ENCODE measurements at places on chromosomes 12 and 14.

- DNase-seq = no peak
Measured at GRCh38 chr12:114921781-114922180, 237.8 kb upstream of the TBX3 start.

DNA sequence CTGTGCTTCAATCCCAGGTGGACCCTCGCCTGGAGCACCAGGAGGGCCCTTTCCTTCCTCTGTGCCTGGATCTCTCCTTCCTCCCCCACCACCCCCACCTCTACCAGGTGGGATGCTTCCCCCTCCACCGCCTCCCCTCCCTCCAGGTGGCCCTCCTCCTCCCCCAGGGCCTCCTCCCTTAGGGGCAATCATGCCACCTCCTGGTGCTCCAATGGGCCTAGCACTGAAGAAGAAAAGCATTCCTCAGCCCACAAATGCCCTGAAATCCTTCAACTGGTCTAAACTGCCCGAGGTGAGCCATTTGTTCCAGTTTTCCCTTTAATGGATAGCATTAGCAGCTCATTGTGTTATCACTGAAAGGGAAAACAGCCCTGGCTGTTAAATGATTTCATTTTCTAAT, 134.0 kb downstream of the GPR135 start:
- DNase-seq = no peak

DNA sequence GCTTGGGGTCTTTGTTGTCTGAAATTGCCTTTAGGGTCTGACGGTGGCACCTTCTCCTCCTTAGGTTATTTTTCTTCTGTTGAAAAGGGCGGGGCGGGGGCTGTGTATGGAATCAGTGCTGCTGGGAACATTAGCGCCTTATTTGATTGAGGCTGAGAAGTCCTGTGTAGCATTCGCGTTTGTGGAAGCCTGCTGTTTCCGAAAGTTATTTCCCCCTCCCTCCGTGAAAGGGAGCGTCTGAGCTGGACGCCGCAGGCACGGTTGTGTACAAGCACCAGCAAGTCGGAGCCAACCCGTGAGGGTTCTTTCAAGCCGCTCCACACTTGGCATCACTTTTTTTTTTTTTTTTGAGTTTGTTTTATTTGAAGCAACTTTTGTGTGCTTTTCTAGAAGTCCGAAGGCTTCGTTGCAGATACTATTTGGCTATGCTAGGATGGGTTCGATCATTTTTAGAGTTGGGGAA, 1.1 kb downstream of the SYNE2 start:
- DNase-seq = peak; percentile 19

GRCh38 chr12:119838826-119839600, 38.1 kb downstream of the CIT start:
- DNase-seq = no peak

DNA sequence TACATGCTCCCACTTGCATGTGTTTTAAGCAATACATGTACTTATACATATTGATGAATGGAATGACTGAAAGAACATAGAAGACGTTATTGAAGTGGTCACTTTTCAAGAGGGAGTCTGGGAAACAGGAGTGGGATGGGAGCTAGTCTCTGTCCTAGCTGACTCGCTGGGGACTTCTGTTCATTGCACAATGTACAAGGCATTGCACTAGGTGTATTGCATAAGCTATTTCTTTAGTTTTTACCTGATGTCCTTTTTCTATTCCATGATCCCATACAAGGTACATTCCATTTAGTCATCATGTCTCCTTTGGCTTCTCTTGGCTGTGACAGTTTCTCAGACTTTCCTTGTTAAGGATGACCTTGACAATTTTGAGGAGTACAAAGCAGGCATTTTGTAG, 4.0 kb upstream of the MYO1H start:
- no peak for DNase-seq

DNA sequence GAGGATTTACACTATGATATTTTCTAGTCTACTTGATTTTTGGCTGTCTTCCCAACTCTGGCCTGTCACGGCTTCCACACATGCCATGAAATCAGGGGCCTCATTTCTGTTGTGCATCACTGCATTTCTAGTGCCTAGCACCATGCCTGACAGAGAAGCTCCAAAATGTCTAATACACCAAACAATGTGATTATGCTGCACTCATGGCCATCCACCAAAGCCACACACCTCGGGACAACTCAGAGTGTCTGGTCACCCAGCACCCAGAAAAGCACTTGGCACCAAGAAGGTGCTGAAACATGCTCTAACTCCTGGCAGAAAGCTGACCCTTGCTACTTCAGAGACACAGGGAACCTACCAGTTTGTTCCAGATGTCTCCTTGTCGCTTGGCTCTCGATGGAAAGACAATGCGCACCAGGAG, 11.3 kb downstream of the GCN1 start:
- DNase-seq = no peak

- no peak for DNase-seq
Measured at GRCh38 chr12:58293308-58293982, 352.1 kb downstream of the ATP23 start.

DNA sequence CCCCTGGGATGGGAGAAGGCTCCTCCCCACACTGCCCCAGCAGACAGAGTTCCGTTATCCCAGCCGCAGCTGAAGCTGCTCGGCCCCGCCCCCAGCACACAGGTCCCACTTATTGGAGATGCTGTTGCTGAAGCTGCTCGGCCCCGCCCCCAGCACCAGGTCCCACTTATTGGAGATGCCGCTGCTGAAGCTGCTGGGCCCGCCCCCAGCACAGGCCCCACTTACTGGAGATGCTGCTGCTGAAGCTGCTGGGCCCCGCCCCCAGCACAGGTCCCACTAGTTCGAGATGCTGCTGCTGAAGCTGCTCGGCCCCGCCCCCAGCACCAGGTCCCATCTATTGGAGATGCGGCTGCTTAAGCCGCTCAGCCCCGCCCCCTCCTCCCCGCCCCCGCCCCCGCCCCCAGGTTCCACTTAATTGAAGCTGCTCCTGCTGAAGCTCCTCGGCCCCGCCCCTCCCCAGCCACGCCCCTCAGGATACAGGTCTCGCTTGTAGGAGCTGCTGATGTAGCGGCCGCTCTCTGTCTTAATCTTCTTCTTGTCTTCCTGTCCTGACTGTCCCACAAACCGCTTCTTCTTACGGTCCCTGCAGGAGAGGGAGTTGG, 12.0 kb downstream of the CFAP73 start:
- DNase-seq = no peak

- DNase-seq = no peak
Measured at GRCh38 chr12:109358154-109358869, 10.6 kb downstream of the MYO1H start.

DNA sequence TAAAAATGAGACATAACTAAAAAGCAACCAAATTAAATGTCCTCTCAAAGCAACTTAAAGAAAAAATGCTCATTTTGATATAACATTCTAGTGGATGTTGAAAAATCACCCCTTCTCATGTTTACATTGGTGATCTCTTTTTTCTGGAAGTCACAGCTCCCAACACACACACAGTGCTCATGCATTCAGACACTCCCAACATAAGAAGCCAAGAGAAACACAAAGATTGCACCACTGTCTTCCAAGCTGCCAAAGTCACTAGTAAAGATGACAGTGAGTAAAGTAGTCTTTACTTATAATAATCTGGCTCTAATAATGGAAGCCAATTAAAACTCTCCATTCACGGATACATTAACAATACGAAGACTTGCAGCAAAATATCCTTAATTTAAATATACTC, 218.4 kb downstream of the NTF3 start:
- no peak for DNase-seq

DNA sequence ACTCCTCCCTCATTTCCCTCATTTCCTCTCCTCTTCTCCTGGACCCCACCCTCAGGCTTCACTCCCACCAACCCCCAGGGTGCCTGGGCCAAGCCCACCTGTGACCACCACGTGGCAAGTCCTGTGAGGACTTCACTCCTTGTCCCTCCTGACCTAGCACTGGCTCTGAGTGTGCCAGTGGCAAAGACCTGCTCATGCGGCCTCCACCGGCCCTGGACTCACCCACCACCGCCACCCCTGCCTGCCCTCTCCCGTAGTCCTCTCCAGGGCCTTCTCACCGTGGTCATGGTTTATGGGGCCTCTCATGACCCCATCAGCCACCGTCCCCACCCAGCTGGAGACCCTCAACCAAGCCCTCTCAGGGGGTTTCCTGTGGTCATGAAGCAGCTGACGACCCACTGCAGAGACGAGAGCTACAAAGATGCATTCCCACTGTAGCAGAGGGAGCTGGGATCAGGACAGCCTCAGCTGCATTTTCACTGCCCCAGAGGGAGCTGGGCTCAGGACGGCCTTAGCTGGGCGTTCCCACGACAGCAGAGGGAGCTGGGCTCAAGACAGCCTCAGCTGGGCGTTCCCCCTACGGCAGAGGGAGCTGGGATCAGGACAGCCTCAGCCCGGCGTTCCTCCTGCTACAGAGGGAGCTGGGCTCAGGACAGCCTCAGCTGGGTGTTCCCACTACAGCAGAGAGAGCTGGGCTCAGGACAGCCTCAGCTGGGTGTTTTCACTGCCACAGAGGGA, 3.2 kb upstream of the C14orf180 start:
- DNase-seq = no peak

GRCh38 chr14:103045371-103045869, 11.9 kb downstream of the CDC42BPB start:
- no peak for DNase-seq

GRCh38 chr12:93317227-93317626, 60.5 kb upstream of the NUDT4 start:
- DNase-seq = no peak

DNA sequence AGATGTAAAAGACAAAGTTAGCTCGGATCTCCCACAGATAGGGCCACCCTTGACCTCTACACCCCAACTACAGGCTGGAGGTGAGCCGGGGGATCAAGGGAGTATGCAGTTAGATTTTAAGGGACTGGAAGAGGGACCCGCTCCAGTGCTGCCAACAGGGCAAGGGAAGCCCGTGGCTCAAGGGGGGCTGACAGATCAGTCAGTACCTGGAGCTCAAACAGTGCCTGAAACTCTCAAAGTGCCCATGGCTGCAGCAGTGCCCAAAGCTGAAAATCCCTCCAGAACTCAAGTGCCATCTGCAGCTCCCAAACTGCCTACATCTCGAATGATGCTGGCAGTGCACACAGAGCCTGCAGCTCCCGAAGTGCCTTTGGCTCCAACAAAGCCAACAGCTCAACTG, 10.4 kb downstream of the NYNRIN start:
- no peak for DNase-seq

DNA sequence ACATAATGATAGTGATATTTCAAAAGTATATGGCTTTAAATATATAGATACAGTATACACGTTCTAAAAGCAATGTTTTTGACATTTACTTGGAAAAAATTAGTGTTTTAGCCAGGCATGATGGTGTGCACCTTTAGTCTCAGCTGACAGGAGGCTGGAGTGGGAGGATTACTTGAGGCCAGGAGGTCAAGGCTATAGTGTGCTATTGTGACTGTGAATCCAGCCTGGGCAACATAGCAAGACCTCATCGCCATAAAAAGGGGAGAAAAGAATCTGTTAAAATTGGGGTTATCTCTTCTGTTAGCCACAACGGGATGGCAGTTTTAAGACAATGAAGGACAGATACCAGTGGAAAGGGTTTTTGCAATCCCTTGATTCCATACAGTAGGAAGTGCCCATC, 95.2 kb downstream of the PLEKHA5 start:
- DNase-seq = no peak

DNA sequence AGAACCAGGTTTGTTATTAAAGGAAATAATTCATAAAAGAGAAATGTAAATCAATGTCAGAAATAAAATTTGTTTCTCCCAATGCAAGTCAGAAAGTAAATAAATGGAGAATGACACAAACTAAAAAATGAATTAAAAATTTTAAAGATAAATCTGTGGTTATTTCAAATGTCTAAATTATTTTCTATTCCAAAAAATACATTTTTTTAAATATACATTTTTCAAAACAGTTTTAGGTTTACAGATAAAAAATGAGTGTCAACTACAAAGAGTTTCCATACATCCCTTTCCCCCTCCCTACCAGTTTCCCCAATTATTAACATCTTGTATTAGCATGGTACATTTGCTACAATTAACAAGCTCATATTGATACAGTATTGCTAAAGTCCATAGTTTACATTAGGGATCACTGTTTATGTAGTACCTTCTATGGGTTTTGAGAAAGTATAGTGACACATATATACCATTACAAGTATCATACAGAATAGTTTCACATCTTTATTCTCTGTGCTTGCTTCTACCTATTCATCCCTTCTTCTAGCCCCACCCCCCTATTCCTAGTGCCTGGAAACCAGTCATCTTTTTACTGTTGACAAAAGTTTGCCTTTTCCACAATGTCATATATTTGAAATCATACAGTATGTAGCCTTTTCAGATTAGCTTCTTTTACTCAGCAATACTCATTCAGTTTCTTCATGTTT, 104.2 kb downstream of the RALGAPA1 start:
- DNase-seq = no peak
